ENCODE measurements at places on chromosomes 16 and 17.

GRCh38 chr16:89020068-89020924 is 43.3 kb upstream of the CBFA2T3 start:
- no peak for DNase-seq

GRCh38 chr16:73216932-73217331 is 169.0 kb upstream of the ZFHX3 start:
- DNase-seq = no peak

DNA sequence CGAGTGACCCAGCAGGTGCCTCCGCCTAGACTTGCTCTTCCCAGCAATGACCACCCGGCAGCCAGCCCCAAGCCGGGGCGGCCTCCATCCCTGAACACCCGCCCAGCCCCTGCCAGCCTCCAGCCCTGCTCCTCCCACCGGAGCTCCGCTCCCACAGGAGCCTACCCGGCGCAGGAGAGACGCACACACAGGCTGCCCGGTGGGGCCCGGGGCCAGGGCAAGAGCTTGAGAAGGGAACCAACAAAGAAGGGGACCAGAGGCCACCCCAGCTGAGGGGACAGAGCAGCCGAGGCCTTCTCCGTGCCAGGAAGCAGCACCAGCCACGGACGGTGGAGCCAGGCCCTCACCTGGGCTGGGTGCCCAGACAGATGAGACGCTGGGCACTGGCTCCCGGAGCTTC is 13.8 kb downstream of the PKD1 start:
- no peak for DNase-seq

DNA sequence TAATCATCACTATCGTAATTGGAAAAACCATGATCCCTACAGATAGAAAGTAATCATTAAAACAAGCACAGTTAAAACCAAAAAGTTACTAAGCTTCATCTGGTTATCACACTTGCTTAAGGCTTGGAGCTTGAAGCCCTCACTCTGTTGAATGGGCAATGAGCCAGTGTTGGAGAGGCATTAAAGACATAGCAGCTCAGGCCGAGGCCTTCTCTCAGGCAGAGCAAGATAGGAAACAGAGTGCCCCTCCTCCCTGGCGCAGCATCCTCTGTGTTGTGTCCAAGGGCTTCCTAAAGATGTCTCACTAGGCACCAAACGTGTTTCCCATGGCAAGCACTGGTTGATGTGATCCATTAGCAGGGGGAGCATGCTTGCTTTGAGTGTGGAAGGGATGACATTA is 34.9 kb upstream of the LGALS9 start:
- no peak for DNase-seq

GRCh38 chr17:47684535-47685193 is 9.3 kb upstream of the TBKBP1 start:
- DNase-seq = no peak

- no peak for DNase-seq
These were observed 34.3 kb upstream of the WSCD1 start for GRCh38 chr17:6035801-6036394.

DNA sequence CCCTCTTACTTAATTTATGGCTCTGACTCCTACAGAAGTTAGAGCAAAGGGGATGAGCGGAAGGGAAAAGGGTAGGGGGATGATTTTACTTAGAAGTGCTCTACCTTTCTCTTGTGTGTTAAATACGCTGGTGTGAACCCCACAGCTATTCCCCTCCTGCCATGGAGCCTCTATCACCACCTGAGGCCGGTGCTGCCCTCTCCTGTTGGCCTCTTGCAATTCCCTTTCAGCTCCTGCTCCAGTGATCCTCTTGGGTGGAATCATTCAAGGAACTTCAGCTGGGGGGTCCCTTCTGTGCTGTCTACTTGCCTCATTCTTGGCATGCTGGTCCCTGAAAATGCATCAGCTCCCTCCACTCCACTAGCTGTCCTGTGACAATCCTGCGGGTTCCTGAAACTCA is 41.8 kb upstream of the CDH8 start:
- no peak for DNase-seq

- DNase-seq = no peak
These were observed 6.6 kb downstream of the PLEKHH3 start for GRCh38 chr17:42669977-42670788.

DNA sequence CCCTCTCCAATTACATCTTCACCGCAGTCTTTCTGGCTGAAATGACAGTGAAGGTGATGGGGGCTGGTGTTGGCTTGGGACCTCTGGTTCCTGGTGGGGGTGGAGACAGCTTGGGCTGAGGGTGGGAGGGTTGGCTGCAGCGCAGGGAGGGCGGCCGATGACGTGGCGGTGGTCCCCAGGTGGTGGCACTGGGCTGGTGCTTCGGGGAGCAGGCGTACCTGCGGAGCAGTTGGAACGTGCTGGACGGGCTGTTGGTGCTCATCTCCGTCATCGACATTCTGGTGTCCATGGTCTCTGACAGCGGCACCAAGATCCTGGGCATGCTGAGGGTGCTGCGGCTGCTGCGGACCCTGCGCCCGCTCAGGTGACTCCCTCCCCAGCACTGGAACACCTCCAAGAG is 31.8 kb upstream of the ABCC3 start:
- DNase-seq = no peak

DNA sequence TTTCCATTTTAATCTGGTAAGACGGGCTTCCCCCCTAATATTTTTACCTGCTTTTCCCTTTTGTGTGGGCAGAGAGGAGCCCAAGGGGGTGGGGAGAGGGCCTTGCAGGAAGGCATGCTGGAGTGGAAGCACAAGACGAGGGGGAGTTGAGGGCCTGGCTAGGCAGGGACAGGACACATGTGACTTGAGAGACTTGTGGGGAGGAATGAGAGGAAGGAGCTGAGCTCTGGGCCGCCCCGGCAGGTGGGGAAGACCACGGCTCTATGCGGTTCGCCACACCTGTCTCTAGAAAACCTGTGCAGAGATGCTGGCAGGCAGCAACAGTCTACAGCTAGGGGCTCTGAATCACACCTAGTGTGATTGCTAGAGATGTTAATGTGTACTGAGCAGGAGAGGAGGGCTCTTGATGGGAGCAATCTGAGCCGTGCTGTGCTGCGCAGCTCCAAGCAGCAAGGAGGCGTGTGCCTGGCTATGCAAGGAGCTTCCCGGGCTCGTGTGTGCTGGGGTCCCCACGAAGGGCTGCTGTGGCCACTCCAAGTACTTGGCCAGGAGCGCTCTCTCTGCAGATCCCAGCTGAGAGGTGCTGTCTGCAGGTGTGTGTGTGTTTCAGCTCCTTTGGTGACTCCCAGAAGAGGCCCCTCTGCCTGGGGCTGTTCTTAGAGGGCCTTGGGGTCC is 50.2 kb downstream of the PDPK1 start:
- DNase-seq = no peak

DNA sequence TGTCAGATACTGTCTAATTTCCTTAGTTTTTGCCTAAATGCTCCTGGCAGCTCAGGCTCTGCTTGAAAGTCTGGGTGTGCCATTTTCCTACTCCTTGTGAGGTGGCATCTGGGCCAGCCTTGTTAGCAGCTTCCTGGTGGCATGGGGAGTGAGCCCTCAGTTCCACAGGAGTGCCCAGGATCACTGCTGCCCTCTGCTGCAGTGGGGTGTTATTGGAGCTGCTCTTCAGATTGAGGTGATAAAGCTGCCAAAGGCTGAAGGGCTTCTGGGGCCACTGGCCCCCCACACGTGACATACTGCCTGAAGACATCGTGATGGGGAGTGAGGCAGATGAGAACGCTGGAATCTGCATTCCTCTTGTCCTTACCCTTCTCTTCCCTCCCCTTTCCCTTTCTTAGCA is 27.4 kb downstream of the CEP95 start:
- DNase-seq = no peak

DNA sequence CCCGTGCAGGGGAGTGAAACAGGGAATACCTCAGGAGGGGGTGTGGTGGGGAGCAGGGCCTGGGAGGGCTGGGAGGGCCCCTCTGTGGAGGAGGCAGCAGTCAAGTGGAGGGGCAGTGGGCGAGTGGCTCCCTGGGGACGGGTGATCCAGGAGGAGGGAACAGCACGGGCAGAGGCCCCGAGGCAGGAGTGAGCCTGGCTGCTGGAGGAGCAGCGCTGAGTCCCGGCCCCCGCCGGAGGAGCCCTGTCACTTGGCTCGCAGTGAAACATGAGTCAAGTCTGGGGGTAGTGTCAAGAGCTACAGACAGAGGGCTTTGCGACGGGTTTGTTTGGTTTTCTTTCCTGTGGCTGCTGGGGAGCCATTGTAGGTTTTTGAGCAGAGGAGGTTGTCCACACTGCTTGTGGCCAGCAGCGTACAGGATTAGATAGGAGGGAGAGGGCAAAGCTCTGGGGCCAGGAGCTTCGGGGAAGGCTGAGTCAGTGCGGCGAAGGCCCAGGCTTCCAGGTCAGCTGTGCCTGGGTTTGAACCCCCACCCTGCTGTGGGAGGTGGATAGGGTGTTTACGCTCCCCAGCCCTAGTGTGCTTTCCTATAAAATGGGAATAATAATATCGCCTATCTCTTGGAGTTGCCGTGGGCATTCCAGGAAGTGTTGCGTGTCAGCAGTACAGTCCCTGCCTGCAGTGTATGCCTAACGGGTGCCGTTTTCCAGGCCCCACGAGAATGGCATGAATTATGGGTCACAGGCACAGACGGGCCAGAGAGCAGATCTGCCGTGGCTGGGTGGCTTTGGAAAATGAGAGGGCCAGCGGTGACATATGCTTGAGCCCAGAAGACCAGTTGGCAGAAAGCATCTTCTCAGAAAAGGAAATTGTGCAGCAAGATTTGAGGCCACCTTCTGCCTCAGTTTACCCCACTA is 115.9 kb upstream of the CIBAR2 start:
- peak; percentile 73 for DNase-seq

DNA sequence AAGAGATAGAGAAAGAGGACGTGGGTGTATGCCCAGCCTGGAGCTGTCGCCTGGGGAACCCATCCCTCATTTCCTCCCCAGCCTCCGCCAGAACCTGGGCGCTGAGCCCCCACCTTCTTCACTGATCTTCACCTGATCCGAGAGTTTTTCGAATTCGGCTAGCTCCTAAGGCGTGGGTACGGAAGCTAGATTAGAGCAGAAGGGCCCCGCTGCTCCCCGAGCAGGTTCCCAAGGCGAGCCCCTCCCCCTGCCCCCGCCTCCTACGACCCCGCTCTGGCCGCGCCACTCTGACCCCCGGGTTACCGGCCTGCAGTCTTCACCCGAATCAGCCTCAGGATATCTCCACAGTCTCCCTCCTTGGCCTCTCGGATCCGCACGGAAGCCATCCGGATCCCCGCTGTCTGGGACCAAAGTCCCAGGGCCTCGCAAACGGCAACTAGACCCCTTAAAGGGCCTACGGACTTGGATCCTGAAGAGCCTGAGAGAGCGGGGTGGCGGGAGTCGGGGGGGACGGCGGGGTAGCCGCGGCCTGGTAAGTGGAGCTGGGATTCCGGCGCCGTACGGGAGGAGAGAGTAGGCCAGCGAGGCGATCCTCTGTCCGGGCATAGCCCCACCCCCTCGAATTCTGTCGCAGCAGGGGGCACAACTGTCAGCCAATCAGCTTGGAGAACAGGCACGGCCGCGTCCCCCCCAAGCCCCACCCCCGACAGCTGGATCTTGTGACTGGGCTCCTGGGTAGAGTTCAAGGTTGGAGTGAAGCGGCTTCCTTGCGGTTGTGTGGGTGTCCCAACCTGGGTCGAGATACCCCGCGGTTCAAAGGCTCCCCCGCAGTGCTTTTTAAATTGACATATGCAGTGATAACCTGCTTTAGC is at the start of gene SAT2:
SAT2 (minus strand) TSS at position 572 of the 872 bp plus-strand sequence; CDS start at position 386, 186 bp downstream.
- peak; percentile 93 for DNase-seq

GRCh38 chr17:60135951-60136666 is 13.7 kb upstream of the CA4 start:
- no peak for DNase-seq

DNA sequence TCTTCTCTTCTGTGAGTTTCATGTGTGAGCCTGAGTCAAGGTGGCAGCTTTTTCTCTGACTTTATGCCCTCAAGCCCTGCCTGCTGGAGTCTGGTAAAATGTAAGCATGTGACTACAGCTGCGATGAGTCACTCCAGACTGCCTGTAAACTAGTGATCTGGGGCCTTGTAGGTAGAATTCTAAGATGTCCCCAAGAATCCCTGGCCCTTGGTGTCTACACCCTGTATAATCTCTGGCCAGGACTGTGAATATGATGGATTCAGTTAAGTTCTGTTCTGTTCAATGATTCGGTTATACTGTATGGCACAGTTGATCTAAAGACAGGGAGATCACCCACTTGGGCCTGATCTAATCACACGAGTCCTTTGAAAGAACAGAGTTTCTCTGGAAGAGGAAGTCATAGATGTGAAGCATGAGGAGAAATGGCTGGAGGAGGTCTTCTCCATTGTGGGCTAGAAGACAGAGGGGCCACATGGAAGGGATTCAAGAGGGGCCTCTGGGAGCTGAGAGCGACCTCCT is 29.8 kb downstream of the PRSS54 start:
- peak; percentile 70 for DNase-seq

DNA sequence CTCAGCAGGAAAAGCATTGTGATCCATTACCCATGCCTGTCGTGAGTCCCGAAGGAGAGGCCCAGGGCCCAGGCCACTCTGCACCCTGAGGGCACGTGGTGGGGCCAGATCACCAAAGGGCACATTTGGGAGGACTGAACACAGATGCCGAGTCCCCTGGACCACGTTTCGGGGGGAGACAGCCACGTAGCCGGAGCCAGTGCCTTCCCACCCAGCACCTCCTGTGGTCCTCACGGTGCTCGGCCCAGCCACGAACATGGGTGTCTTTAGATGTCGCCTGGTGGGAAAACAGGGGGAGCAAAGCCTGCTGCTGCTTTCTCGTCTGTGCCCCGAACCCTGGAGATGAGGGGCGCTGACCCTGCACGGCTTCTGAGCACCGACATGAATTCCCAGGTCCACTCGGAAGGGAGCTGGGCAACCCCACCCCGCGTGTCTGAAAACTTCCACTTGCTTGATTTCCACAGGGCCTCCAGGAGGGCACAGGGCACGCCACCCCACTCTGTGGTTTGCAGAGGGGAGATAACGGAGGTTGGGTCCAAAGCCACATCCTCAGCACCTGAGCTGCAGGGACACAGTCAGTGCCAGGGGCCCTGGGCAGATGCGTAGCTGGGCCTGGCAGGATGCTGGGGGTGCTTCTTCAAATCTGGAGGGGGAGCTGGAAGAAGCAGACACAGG is 14.4 kb downstream of the CBFA2T3 start:
- DNase-seq = no peak

- no peak for DNase-seq
These were observed 130.1 kb downstream of the FOXL1 start for GRCh38 chr16:86708431-86708830.

GRCh38 chr17:71004413-71004812 is 835.1 kb downstream of the KCNJ2 start:
- DNase-seq = no peak

DNA sequence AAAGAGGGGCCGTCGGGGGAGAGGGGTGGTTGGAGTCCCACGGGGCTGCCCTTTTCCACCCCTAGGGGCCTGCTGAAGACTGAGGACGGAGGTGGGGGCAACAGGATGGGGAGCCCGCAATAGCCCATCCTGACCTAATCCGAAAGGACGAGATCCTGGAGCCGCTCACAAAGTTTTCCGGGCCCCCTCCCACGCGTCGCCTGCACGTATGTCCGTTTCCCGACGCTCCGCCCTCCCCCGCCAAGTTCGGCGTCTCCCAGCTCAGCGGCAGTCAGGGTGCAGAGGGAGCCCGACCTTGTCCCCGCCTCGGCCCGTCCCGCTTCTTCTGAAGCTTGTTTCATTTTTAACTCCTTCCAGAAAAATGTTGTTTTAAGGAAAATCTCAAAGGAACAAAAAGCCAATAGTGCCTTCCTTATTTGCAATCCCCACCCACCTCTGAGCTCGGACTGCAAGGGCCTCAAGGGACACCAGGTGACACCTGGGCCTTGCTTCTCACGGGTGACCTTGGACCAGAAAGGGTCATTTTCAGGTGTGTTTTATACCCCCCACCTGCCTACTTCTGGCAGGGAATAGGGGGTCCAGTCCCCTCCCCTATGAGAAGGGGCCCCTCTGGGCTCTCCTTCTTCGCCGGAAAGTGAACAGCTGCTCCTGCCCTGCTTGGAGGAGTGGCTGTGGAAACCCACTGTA is 3.4 kb upstream of the ZNF423 start:
- no peak for DNase-seq
